ENCODE measurements at places on chromosomes 16 and 17.

DNA sequence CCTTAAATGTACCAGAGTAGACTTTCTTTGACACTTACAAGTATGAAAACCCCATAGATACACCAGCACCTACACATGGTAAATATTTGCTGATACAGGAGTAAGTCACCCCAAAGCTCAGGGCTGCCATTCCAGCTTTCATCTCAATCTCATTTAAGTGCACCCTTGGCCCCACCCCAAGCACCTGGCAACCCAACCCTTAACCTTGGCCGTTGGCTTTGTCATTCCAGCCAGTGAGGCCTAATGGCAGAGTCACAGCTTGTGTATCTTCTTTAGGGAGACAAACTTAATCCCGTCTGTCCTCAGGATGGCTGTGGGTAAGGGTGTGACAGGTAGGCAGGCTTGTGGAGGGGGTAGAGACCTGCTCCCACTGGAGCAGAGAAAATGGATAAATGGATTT is 31.5 kb upstream of the TMEM220 start:
- no peak for DNase-seq

- DNase-seq = no peak
Observed at GRCh38 chr17:41553176-41553575, 18.7 kb downstream of the KRT9 start.

DNA sequence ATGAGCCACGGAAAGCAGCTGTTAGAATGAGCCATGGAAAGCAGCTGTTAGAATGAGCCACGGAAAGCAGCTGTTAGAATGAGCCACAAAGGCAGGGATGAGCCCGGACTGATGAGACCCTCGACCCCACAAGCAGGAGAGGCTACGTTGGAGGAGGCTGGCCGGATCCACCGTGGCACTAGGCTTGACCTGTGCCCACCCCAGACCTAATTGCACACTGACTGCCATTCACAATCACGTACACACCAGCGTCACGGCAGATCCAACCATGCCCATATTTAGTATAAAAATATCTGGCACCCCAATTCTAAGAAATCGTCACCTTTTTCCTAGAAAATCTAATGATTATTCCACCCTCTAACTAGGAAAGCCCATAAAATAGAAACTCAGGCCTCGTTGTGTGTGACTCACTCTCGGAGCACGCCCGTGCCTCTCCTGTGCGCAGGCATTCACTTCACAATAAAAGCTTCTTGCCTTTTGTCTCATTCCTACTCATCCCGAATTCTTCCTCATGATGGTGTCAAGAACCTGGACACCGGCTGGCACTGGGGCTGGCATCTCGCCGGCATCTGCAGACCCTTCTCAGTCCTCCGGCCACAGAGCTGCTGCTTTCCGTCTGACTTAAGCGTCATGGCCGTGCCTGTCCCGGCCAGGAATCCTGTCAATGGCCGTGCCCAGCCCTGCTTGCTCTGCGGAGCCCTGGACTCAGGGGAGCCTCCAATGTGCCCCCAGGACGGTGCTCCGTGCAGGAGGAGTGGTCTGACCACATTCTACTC is 5.5 kb upstream of the SECTM1 start:
- no peak for DNase-seq

GRCh38 chr17:63442549-63443035 is 3.5 kb downstream of the CYB561 start:
- no peak for DNase-seq

GRCh38 chr17:18260332-18261145 is at the start of gene MIEF2:
TSS of gene MIEF2 (plus strand) at chr17:18260662. CDS start at chr17:18262721, 2,059 bp downstream.
- DNase-seq = peak; percentile 90

- no peak for DNase-seq
Observed at GRCh38 chr17:34269969-34270368, at the start of gene CCL7. TSS of gene CCL7 (plus strand) at chr17:34270221. CDS start at chr17:34270291, 70 bp downstream.

- DNase-seq = no peak
Observed at GRCh38 chr17:30228011-30228410, 7.5 kb downstream of the SLC6A4 start.

GRCh38 chr17:82126556-82127314 is 28.7 kb upstream of the FASN start:
- DNase-seq = no peak

- no peak for DNase-seq
Observed at GRCh38 chr16:30350134-30350871, 4.8 kb downstream of the CD2BP2 start.

DNA sequence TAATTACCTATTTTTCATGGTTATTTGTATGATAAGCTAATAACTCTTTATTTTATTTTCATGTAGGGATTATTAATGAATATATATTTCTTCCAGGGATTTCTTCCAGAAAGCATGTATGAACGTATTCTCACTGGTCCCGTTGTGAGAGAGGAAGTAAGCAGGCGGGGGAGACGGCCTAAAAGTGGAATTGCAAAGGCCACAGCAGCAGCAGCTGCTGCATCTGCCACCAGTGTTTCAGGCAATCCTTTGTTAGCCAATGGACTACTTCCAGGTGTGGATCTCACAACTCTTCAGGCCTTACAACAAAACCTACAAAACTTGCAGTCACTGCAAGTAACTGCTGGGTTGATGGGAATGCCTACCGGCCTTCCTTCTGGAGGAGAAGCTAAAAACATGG is 110.3 kb upstream of the RBL2 start:
- no peak for DNase-seq

- DNase-seq = no peak
Observed at GRCh38 chr17:14366199-14366598, 65.3 kb downstream of the HS3ST3B1 start.

GRCh38 chr16:77823067-77823466 is 34.7 kb downstream of the VAT1L start:
- no peak for DNase-seq

DNA sequence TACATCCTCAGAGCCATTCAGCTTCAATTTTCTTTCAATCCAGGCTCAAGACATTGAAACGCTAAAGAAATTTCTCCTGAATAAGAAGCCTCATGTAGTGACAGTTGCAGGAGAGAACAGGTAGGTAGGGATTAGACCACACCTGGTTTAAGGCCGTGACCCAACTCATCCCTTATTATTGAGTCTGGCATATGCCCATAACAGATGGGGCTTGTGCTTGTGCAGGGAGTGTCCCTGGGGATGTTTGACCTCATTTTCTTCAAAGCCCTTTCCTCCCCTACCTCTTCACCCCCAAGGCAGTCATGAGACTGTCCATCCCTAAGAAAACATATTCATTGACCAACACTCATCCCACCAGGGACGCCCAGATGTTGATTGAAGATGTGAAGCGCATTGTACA is 24.3 kb downstream of the SUPT6H start:
- no peak for DNase-seq

GRCh38 chr17:68497885-68498319 is 14.3 kb upstream of the PRKAR1A start:
- no peak for DNase-seq

DNA sequence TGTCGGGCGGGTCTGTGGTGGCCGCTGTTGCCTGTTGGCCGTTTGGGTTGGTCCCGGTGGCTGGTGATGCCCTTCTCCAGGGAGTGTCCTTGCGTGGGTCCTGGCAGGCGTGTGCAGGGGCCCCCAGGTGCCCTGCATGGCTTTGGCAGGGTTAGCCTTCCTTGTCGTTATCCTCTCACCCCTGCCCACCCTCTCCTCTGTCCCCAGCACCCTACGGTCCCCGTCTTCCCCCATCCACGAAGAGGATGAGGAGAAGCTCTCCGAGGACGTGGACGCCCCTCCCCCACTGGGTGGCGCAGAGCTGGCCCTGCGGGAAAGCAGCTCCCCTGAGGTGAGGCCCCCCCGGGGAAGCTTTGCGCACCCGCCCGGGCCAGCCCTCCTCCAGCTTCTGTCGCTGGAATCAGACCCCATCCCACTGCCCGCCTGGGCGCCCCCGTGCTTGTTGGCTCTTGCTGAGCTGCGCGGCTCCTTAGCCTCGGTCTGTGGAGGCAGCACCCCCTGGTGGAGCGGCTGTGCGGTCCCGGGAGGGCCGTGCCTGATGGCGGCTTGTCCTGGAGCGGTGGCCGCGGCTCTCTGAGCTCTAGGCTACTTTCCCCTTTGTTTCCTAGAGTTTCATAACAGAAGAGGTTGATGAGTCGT is 10.6 kb upstream of the NUDT16L1 start:
- DNase-seq = peak; percentile 12

DNA sequence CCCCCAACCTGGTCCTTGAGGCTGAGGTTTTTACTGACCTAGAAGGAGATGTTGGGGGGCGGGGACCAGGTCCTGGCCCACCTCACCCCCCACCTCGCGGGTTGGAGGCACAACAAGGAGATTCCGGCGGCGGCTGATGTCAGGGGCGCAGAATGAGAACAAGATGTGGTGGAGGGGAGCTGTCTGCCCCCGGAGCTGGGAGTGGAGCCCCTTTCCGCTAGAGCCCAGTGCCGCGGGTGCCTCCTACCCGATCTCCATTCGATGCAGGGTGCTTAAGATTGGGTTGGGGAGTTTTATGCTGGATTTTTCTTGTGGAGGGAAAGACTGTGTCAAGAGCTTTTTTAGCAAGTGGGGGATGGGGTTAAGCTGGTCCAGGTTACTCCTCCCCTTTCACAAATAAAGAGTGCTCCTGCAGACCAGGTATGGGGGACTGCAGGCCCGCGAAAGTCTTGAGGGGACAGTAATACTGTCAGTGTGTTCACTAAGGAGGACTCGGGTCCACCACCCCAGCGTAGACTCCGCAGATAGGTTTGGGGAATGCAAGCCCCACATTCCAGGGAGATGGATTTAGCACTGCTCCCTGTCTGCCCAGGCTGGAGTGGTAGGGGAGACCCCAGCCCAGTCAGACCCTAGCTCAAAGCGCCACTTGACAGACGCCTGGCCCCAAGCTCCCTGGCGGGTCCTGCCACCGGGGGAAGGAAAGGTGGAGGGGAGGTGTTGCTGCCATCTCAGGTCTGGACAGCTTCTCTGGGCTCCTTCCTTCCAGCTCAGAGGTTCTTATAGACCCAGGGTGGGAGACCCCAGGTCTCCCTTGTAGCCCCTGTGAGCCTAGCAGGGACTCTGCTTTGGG is 2.0 kb downstream of the CACNA1G start:
- DNase-seq = no peak

GRCh38 chr16:4272114-4272956 is 488 bp downstream of the TFAP4 start:
- DNase-seq = peak; percentile 76

DNA sequence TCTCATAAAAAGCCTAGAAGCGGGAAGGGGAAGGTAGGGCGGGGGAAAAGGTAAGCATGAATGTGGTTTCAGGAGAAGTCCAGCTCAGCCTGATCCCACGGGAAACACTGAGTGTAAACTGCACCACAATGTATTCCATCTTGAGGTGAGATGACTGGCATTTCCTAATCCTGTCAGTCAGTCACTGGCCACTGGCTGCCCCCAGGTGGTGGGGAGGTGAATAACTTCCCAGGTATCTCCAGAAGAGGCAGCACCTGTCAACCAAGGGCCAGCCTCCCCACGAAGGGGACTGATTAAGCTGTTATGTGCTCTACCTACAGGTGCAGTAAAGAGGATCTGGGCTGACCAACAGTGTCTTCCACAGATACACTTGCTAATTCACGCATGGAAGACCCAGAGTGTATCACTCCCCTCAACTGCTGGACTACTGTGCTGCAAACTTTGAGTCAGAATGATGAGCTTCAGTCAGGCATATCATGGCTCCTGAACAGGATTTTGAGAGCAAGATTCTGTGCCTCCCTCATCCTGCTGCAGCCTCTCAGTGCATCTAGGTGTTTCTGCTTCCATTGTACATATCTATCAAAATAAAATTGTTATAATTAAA is 108.5 kb upstream of the CCL2 start:
- DNase-seq = peak; percentile 85

GRCh38 chr17:82950525-82951102 is 110.8 kb upstream of the ZNF750 start:
- no peak for DNase-seq

DNA sequence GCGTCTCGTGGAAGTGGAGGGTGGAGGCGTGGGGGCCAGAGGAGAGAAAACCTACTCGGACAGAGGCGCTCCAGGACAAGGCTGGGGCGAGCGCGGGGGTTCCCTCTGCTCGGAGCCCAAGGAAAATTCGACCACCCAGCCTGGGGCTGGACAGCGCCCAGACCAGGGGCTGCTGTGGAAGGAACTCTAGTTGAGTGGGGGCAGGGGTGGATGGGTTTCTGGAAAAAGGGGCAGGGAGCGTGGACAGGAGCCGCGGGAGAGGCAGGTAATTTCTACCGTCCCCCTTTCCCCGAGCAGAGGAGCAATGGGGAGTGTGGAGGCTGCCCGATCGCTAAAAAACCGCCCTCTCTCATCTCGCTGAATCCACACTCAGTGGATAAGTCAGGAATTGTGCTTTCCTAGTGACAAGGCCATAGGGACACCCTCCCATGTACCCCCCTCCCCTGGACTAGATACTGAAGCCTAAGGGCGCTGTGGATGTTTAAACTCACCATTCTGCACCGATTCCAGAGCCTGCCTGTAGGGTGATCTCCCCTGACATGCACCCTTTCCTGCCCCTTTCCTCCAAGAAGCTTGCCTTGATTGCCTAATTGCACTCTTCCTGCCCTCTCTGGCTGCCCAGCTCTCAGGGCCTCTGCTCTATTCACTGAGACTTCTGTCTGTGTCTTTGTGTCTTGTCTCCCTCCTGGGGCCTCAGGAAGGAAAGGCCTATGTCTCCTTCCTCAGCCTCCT is 90.7 kb upstream of the TMEM97 start:
- DNase-seq = no peak

GRCh38 chr17:60301649-60302048 is 90.3 kb downstream of the USP32 start:
- no peak for DNase-seq

DNA sequence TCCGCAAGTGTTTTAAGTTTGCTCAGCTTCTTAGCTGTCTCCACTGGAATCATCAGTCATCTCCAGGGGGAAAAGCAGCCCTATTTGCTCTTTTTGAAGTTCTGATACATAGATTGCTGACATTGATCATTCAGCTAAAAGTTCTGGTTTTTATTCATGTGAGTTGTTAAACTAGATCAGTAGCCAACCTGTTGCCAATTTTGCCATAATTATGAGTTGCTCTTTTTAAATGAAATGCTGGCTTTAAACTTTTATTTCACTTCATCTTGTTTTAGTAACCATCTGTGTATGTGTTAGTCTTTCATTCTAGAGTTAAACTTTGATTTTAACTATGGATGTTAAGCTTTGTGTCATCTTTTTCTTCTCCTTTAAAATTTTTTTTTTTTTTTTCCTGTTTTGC is 12.5 kb downstream of the UTP18 start:
- DNase-seq = no peak

GRCh38 chr16:81515721-81516120 is 71.1 kb downstream of the CMIP start:
- DNase-seq = no peak

GRCh38 chr16:14307527-14308367 is 236.6 kb downstream of the MRTFB start:
- DNase-seq = no peak

GRCh38 chr17:64209983-64210382 is 53.1 kb downstream of the TEX2 start:
- no peak for DNase-seq

DNA sequence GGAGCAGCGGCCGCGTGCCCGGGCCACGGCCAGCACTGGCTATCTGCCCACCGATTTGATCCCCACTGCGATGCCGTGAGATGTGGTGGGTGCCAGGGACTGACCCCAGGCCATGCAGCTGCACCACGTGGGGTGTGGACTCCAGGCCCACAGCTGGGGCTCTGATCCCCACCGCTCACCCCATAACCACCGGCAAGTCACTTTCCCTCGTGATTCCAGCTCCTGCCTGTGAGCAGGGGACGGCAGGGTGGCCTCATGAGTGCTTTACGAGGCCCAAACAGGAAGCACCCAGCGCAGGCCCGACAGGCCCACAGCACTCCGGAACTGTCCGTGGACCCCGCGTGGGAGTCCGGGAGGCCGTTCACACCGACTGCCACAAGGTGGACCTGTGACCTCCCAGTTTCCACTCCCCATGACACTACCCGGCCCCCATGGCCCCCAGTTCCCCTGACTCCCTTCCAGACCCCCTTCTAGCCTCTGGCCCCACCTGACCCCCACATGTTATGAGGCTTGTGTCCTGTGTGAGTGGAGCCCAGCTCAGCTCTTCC is 616 bp downstream of the PTX4 start:
- DNase-seq = no peak

All from NCI-H1417 (cell line).